ENCODE measurements at places on chromosomes 6 and 20.

GRCh38 chr6:55293116-55293515, 34.2 kb upstream of the GFRAL start:
- DNase-seq = no peak

DNA sequence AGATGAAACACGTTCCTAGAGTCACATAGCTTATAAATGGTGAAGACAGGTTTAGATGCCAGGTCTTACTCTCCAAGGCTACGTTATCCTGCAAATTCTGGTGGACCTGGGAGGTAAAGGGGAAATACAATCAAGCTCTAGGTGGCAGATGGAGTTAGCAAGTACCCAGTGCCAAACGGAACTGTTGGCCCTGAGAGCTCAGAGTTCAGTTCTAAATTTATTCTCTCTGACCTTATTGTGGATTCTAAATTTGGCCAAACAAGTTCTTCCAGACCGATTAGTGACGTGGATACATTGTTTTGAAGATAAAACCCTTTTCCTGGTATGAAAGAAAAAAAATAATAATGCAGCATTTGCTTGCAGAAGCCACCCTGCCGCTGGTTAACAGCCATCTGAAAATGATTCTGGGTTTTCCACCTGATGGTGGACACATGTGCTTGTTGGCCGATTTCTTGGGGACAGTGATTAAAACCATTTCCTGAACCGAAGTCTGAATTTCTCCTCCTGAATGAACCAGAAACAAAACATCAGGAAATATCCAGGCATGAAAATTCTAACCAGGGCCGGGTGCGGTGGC, 32.5 kb downstream of the RIPOR3 start:
- DNase-seq = no peak

GRCh38 chr6:72976484-72976883, 248.8 kb downstream of the KHDC1L start:
- DNase-seq = no peak

DNA sequence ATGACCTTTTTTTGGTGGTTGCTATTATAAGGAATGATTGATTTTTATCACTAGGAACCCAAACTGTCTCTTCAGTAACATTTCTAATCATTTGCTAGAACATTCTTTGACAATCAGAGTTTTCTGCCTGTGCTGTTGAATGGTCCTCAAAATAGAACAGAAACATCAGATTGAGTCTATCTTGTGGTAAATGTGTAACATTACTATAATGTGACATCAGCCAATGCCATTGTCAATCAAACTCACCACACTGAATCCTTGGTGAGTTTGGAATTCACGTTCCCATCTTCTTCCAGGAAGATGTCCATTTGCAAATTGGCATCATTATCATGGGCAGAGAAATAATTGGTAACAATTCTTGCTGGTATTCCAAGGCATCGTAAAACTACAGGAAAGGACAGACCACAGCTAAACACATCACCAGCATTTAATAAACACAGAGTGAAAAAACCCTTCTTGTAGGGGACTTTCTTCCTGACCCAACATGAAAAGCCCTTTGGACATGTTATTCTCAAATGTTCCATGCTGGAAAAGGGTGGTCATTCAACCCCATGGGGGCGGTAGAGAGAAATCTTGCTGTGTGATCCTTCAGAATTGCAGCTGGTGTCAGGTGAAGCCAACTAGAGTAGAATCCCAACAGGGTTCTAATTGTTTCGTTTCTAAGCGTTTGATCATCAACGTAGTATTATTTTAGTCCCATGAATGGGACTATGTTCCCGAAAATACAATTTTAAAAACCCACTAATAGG, 98.5 kb downstream of the F13A1 start:
- no peak for DNase-seq

DNA sequence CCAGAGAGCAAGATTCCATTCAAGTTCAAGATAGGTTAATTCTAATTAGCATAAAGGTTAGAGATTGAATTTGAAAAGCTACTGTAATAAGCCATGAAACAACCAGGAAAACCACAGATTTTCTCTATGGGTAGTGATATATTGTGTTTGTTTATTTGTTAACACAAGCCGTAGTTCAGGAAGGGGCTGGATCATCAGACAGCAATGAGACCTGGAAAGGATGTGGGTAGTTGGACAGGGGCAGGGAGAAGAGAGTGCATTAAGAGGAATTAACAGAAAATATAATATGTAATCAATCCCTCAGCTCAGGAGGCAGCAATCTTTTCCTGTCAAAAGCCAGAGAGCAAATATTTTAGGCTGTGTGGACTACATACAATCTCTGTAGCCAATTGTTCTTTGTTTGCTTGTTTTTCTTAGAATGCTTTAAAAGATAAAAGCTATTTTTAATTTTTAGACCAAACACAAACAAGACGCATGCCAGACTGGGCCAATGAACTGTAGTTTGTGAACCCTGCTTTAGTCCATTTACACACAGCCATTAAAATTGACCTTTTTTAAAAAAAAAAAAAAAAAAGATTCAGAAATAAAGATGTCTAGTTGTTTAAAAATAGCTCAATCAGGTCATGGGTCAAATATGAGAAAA, 398.7 kb upstream of the MARCKS start:
- DNase-seq = no peak

DNA sequence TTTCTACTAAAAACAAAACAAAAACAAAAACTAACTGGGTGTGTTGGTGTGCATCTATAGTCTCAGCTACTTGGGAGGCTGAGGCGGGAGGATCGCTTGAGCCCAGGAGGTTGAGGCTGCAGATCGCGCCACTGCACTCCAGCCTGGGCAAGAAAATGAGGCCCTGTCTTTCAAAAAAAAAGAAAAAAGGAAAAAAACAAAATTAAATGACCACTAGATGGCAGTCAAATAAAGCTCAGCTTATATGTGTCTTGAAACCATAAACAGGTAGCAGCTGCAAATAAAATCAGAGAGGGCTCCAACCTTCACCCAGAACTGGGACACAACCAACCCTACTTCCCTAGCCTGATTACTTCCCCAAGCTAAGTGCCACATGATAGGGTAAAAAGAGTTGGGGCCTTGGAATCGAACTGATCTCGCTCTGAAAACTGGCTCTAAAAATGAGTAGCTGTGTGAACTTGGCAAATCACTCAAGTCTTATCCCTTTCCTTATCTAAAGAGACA, 67.1 kb upstream of the ADGRF4 start:
- DNase-seq = no peak

- DNase-seq = no peak
These were observed 274.3 kb downstream of the QKI start for GRCh38 chr6:163688739-163689362.

Data from NCI-H187 (cell line).